Stimulated activated CD4-positive, alpha-beta T cell treated with anti-CD3 and anti-CD28 coated beads, TNF-alpha, amount 100 ng/mL, for 4 hours (primary cell): ENCODE measurements at places on chromosomes 13 and 19.
A peak's percentile ranks its signal among the peaks of the same experiment; 100 is the strongest.

GRCh38 chr19:39083983-39084731 lies at the start of gene ACP7:
Gene ACP7 (plus strand): TSS chr19:39084368. CDS start chr19:39085270, 902 bp downstream.
- no peak for DNase-seq

DNA sequence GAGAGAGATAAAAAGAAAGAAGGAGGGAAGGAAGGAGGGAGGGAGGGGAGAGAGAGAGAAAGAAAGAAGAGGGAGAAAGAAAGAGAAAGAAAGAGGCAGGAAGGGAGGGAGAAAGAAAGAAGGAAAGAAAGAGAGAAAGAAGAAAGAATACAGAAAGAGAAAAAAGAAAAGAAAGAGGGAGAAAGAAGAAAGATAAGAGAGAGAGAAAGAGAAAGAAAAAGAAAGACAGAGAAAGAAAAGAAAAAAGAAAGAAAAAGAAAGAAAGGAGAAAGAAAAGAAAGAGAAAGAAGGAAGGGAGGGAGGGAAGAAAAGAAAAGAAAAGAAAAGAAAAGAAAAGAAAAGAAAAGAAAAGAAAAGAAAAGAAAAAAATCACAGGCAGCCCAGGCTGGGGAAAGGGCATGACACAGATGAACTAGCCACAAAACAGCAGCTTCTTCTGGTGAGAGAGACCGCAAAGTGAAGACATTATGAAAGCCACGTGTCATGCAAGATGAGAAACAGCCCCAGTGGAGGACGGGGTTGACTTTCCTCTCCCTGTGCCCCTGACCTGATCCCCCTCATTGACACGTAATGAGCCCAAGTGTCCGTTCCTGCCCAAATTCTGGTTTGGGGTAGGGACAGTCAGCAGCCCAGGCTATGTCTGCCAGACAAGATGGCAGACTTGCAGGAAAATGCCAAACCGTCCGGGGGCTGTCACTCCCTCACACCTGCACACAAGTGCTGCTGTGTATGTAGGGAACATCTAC lies 102.1 kb downstream of the INSR start:
- peak; percentile 17 for DNase-seq

GRCh38 chr13:59201841-59202240 lies 961.9 kb downstream of the DIAPH3 start:
- no peak for DNase-seq

GRCh38 chr13:40290758-40291157 lies 375.7 kb downstream of the FOXO1 start:
- no peak for DNase-seq

GRCh38 chr13:101053301-101054093 lies 362.8 kb downstream of the NALCN start:
- DNase-seq = no peak

DNA sequence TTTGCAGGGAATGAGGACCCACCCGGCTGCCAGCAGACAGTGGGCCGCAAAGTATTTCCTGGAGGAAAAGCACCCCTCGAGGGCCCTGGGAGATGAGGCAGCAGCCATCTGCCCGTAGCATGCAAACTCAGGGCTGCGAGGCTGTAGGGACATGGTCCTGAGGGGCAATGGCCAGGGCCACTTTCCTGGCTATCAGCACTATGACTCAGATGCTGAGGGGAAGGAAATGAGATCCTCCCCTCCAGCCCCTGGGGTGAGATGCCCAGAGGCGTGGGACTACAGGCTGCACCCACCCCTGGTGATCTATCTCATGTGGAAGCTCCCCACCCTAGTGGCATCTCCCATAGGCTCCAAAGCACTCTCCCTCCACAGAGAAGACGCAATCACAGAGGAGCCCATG lies 80.1 kb downstream of the SLC7A1 start:
- DNase-seq = no peak

DNA sequence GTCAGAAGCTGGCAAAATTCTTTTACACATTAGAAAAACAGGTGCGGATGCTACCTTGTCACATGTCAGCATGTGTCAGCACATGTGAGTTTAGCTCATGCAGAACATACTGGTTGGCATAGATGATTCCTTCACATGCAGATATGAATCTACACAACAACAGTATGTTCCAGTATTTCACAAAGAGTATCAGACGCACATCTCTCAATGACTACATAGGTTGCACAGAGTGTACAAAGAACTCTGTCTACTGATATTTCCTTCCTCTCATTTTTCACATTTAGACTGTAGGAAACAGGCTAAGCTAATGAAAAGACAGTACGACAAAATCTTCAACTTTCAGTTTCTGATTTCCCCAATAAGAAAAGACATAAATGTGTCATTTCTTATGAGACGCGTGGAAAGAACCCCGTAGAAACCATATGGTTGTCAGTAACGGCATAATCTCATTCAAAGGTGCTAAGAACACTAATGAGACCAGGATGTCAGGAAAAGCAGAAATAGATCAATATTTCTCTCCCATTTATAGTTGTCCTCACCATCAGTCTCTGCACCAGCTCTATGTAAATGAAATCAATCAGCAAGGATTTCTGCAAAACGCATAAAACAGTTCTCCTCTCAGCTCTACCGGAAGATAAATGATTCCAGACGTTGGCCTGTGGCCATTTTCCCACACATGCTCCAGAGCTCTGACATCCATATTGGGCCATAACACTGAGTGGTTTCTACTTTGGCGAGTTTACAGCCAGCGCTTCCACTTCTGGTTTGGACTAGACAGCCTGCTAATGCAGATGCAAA lies 81.2 kb downstream of the STARD13 start:
- DNase-seq = no peak

GRCh38 chr13:110466266-110466915 lies 95.1 kb downstream of the RAB20 start:
- no peak for DNase-seq

- DNase-seq = no peak
Measured at GRCh38 chr19:46413262-46414031, at the start of gene CCDC8. Gene CCDC8 (minus strand): TSS chr19:46413564. CDS start chr19:46412810, 754 bp downstream.

- DNase-seq = no peak
Measured at GRCh38 chr13:25752957-25753551, 298.8 kb downstream of the SHISA2 start.

DNA sequence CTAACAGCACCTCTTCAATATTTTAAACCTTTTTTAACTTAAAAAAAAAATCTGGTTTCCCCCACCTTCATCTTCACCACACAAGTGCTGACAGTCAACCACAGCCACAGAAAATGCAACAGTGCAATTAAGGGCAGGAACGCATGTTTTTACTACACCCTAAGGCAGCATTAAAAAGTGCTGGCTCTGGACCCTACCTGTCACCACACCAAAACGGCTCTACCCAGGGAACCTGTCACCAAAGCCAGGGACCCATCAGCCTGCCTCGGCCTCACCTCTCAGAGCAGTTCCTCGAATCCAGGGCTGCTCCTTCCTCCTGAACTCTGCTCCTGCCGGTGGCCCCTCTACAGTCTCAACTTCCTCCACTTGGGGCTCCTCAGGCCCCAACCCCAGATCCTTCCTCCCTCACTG lies 22.5 kb upstream of the SLC35E1 start:
- DNase-seq = no peak

- DNase-seq = no peak
Measured at GRCh38 chr19:49210108-49210900, 52.7 kb downstream of the TRPM4 start.

- DNase-seq = no peak
Measured at GRCh38 chr13:94419925-94420305, 59.6 kb downstream of the DCT start.

DNA sequence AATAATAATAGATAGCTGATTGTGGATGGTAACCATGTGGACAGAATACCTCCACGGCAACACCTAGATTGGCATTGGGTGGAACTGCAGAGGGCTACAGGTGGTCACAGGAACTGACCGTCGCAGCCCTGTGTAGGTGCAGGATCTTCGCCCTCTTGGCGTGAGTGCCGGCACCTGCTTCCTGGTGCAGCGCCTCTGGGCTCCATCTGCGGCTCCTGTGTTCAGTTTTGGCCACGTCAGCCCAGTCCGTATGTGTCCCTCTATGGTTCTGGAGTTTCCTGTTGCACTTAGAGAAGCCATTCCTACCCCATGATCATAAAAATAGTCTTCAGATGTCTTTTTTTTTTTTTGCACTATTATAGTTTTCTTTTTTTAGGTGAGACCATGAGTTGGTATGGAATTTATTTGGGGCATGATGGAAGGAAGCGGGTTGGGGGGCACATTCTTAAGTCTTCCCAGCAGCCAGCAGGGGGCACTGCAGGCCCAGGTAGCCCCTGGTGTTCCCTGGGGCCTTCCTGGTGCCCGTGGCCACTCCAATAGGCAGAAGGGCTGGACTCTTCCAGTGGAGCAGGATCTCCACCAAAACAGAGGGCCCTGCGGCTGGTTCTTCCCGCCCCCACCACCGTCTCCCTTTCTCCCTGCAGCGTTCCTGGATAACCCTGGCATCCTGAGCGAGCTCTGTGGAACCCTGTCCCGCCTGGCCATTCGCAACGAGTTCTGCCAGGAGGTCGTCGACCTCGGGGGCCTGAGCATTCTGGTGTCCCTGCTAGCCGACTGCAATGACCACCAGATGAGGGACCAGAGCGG lies 10.1 kb upstream of the SLC25A42 start:
- peak; percentile 26 for DNase-seq

GRCh38 chr19:48872884-48873475 lies 759 bp downstream of the PPP1R15A start:
- DNase-seq = peak; percentile 58

GRCh38 chr13:77697217-77698103 lies at the start of gene SLAIN1:
Gene SLAIN1 (plus strand): TSS chr13:77697687. CDS start chr13:77697914, 227 bp downstream.
- peak; percentile 71 for DNase-seq
